Immature natural killer cell (primary cell): ENCODE measurements at places on chromosomes 1 and 21. TPM values are rescaled to one million over a fixed set of nuclear protein-coding genes. Genes with fewer than 3 reads are reported as not detected.

DNA sequence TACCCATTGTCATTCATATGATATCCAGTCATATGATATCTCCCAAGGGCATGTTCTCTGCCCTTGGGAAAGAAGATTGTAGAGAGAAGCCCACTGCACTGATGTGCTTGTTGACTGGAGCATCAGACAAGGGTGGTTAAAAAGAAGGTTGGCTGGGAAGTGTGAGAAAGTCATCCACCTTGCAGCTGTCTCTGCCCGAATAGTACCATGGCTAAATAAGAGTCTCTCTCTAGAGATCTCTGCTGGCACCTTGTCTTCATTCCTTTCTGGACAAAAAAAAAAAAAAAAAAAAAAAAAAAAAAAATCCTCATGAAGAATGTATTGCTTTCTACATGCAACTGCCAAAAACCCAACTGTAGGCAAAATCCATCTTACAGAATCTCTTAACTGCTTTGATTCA is 349.7 kb upstream of the ESRRG start:
- H3K4me1 ChIP-seq, result no peaks in the 10 kb centered on the region
- no peak overlapping the region for H3K27ac ChIP-seq
- no peaks in the 10 kb centered on the region for H3K36me3 ChIP-seq
- no peak for DNase-seq
- peaks cover 6% of the 10 kb centered on the region for H3K27me3 ChIP-seq
- H3K4me3 ChIP-seq, result no peak overlapping the region

The S100A7 gene
- not detected for polyA plus RNA-seq

DNA sequence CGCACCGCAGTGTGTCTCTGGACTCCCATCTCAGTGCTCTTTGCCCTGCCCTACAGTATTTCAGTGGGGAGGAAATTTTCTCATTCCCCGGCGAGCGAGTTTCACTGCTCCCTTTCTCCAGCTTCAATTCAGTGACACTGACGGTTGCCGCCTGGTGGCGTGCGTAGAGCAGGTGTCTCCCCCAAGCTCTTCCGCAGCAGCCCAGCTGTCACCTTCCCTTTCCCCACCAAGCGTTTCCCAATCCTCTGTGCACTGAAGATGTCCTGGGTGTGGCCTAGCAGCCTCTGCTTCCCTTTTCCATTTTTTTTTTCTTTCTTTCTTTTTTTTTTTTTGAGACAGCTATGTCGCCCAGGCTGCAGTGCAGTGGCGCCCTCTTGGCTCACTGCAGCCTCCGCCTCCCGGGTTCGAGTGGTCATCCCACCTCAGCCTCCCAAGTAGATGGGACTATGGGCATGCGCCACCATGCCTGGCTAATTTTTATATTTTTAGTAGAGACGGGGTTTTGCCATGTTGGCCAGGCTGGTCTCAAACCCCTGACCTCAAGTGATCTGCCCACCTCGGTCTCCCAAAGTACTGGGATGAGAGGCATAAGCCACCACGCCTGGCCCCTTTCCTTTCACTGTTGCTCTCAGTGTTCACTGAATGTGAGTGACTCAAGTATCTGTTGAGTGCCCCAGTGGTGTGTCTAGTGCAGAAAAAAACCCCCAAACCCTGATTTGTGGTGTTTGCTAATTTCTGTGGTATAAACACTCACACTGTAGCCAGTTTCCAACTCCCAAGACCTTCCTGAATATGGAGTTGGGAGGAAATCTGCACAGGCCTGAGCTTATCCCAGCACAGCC is 30.1 kb downstream of the TNFRSF1B start:
- DNase-seq, result no peak
- no peak overlapping the region for H3K4me3 ChIP-seq
- peaks cover 55% of the 10 kb centered on the region for H3K4me1 ChIP-seq

- H3K4me1 ChIP-seq, result no peaks in the 10 kb centered on the region
- no peak overlapping the region for H3K4me3 ChIP-seq
- H3K36me3 ChIP-seq, result no peaks in the 10 kb centered on the region
- peaks cover 2% of the 10 kb centered on the region for H3K27me3 ChIP-seq
- DNase-seq, result no peak
Observed at GRCh38 chr1:44072204-44072603, 40.9 kb upstream of the SLC6A9 start.

The RASSF5 gene
- 459 TPM for polyA plus RNA-seq

GRCh38 chr1:941588-942383 is 17.3 kb downstream of the NOC2L start:
- DNase-seq, result no peak
- H3K4me1 ChIP-seq, result peaks cover 8% of the 10 kb centered on the region
- peaks cover 8% of the 10 kb centered on the region for H3K36me3 ChIP-seq
- H3K27ac ChIP-seq, result no peak overlapping the region
- no peak overlapping the region for H3K4me3 ChIP-seq

- H3K27ac ChIP-seq, result no peak overlapping the region
- H3K4me3 ChIP-seq, result no peak overlapping the region
- peak; percentile 26 for DNase-seq
- H3K4me1 ChIP-seq, result no peaks in the 10 kb centered on the region
- no peaks in the 10 kb centered on the region for H3K36me3 ChIP-seq
Observed at GRCh38 chr1:90579212-90579802, 137.8 kb downstream of the BARHL2 start.

DNA sequence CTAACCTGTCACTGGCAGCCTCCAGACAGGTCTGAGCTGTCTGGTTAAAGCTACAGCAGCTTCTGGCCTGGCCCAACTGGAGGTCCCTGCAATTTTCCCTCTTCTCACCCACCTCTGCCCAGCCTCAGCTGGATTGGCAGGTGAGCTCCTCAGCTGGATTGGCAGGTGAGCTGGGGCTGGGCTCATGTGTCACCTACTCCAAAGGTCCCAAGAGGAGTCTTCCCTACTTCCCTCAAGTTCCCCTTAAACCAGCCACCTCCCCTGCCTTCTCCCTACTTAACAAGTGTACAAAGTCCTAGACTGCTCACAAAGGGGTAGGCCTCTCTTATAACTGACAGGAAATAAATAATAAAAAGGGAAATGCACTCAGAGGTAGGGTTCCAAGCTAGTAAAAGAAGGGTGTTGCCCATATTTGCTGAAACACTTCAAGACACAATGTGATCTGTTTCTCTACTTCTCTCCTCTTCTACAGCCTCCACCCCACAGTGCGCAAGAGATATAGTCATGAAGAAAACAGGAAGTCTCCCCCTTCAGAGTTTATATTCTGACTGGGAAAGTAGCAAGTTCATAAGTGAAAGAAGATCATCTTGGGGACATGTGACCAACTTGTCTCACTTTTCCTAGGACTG is at the start of gene GPA33:
Gene GPA33 (minus strand): TSS at position 64 of the 629 bp plus-strand sequence. CDS start 90 bp downstream, outside the sequence.
- DNase-seq, result peak; percentile 37
- H3K4me3 ChIP-seq, result peak within 1 kb of the TSS; percentile 75
- peaks cover 46% of the 10 kb centered on the region for H3K4me1 ChIP-seq
- no peaks in the 10 kb centered on the region for H3K36me3 ChIP-seq
- H3K27ac ChIP-seq, result peak within 1 kb of the TSS; percentile 85
- no peaks in the 10 kb centered on the region for H3K27me3 ChIP-seq

The PLA2G2C gene
- not detected for polyA plus RNA-seq

The SPOCD1 gene
- polyA plus RNA-seq, result 2.5 TPM

The CHRM3 gene
- polyA plus RNA-seq, result not detected

GRCh38 chr1:157403203-157403602 is 149.1 kb downstream of the FCRL5 start:
- no peaks in the 10 kb centered on the region for H3K36me3 ChIP-seq
- peak overlapping the region; percentile 92 for H3K27ac ChIP-seq
- peaks cover 72% of the 10 kb centered on the region for H3K4me1 ChIP-seq
- peaks cover 2% of the 10 kb centered on the region for H3K27me3 ChIP-seq
- H3K4me3 ChIP-seq, result peak overlapping the region; percentile 83
- DNase-seq, result no peak

DNA sequence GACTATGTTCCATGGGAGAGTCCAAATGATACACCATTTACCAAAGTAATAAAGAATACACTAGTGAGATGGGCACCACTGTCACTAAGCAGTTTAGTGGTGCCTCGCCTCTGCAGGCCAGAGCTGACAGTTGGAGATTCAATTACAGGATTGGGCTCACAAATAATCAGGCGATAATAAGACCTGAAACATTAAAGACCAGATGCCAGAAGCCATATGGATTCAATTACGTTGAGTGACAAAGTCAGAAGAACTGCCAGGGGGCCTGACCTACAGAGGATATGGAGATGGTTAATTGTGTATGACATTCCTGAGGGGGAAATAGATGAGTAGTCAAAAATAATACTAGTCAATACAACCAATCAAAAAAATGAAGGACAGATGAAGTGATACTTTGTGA is 65.2 kb upstream of the ST6GALNAC5 start:
- H3K27me3 ChIP-seq, result peaks cover 5% of the 10 kb centered on the region
- H3K36me3 ChIP-seq, result no peaks in the 10 kb centered on the region
- DNase-seq, result no peak
- H3K27ac ChIP-seq, result no peak overlapping the region
- no peak overlapping the region for H3K4me3 ChIP-seq
- no peaks in the 10 kb centered on the region for H3K4me1 ChIP-seq
